ENCODE measurements at places on chromosomes 13 and 19.

GRCh38 chr13:89930861-89931260 is 1416.6 kb upstream of the MIR17HG start:
- DNase-seq = no peak

DNA sequence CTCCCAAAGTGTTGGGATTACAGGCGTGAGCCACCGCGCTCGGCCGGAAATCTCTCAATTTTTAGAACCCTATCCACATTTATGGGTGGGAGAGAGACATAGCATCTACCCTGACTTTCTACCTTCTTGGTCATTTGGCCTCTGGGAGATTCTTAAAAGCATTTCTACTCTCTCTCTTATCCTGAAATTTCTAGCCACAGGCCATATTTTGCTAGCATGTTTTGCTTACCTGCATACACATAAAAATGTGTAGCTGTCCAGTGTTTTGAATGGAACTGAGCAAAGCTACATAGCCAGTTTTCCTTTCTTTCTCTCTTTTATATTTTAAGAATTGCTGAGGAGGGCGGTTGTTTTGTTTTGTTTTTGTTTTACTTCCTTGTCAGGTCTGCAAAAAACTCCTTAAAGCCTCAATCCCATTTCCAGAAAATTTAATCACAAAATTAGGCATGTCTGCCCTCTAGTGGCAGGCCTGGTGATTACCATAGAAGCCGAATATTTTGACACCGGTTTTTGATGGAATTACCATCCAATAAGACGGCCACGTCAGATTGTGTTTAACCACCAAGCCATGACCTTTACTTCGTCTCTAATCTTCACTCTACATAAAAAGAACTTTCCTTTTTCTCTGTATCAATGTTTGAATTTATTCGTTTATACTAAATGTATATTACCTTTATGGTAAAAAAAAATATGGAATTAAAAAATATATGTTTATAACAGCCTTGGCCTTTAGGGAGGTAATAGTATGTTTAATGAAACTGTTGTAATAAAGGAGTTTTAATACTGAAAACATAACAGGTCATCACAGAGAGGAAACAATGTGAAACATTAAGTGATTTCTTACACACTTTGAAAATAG is 34.4 kb upstream of the OXGR1 start:
- DNase-seq = peak; percentile 50

DNA sequence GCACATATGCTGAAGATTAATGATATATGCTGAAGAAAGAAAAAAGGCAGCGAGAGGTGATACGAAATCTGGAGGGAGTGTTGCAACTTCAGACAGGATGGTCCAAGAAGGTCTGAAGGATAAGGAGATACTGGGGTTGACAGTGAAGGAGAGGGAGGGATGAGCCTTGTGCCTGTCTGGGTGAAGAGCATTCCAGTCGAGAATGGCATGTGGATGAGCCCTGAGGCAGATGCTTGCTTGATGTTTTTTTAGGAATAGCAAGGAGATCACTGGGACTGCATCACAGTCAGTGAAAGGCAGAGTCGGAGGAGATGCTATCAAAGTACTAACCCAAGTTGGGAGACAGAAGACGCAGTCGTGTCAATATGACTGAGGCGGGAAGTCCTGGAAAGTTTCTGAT is 13.3 kb upstream of the LAIR2 start:
- DNase-seq = no peak

GRCh38 chr13:52925251-52925650 is 76.8 kb upstream of the PCDH8 start:
- no peak for DNase-seq

DNA sequence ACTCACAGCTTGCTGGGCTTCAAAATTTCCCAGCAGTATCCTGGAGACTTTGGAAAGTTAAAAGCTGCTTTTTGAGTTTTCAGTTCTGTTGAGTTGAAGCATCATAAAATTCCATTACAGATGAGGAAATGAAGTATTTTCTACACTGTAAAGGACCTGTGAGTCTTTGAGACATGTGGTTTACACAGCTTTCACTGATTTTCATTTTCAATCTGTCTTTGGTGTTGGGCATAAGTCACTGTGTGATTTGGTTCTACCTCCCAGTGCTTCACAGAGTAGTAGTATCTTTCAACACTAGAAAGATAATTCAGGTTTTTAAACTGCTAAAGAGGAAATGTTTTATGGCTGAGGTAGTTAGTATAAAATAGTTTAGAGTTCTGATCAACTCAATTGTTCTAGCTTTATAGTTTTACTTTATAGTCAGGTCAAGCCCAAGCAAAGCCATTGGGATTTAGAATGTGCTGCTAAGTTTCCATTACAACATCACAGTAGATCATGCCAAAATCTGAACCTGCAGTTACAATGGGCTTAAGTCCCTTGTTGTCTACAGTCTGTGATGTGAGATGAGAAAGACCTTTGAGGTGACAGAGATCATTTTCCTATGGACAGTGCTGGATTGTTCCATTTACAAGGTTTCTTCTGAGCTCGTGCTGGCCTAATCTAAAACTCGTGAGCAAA is 161.6 kb downstream of the FLT1 start:
- no peak for DNase-seq

GRCh38 chr19:5000120-5000611 is 31.3 kb downstream of the KDM4B start:
- DNase-seq = no peak

- DNase-seq = no peak
Measured at GRCh38 chr13:44971656-44972595, 17.3 kb downstream of the NUFIP1 start.

DNA sequence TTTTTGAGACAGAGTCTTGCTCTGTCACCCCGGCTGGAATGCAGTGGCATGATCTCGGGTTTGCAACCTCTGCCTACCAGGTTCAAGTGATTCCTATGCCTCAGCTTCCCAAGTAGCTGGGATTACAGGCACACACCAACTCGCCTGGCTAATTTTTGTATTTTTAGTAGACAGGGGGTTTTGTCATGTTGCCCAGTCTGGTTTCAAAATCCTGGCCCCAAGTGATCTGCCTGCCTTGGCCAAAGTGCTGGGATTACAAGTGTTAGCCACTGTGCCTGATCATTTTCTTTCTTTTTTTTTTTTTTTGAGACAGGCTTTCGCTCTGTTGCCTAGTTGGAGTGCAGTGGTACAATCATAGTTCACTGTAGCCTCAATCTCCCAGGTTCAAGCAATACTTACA is 28.7 kb downstream of the ZMYM5 start:
- no peak for DNase-seq

- DNase-seq = peak; percentile 84
Measured at GRCh38 chr13:25738342-25739196, 313.2 kb downstream of the SHISA2 start.

GRCh38 chr13:112715210-112715609 is 25.4 kb downstream of the ATP11A start:
- DNase-seq = no peak

- DNase-seq = no peak
Measured at GRCh38 chr19:54173359-54173699, 369 bp upstream of the TMC4 start.

- peak; percentile 13 for DNase-seq
Measured at GRCh38 chr19:35048911-35049411, 7.4 kb downstream of the HPN start.

- peak; percentile 63 for DNase-seq
Measured at GRCh38 chr13:19959141-19959830, 759 bp downstream of the ZMYM2 start.

DNA sequence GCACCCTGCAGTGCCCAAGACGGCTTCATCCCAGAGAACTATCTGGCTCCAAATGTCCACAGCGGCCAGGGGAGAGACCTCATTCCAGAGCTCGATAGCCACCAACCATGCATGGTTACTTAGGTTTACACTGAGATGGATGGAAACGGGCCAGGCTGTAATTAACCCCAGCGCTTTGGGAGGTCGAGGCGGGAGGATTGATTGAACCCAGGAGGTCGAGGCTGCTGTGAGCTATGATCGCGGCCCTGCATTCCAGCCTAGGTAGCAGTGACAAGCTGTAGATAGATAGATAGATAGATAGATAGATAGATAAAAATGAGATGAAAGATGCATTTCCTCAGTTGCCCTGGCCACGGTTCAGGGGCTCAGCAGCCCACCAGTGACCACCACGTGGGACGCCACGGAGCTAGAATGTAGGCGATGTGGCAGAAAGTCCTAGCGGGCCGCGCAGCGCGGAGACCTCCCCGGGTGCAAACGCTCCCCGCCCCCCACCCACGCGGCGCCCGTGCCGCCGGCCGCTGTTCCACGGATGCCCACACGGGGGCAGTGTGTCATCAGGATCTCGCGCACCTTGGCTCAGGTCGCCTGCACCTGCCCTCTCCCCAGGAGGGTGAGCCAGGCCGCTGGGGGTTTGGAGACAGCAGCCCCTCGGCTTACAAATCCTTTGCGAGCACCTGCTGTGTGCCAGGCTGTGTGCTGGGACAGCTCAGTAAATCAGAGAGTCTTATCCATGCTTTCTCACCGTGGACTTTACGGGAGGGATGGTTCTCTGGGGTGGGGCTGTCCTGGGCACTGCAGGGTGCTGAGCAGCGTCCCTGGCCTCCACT is 13.5 kb upstream of the TLE5 start:
- peak; percentile 59 for DNase-seq

- DNase-seq = peak; percentile 34
Measured at GRCh38 chr19:29942404-29943261, 594 bp downstream of the URI1 start.

DNA sequence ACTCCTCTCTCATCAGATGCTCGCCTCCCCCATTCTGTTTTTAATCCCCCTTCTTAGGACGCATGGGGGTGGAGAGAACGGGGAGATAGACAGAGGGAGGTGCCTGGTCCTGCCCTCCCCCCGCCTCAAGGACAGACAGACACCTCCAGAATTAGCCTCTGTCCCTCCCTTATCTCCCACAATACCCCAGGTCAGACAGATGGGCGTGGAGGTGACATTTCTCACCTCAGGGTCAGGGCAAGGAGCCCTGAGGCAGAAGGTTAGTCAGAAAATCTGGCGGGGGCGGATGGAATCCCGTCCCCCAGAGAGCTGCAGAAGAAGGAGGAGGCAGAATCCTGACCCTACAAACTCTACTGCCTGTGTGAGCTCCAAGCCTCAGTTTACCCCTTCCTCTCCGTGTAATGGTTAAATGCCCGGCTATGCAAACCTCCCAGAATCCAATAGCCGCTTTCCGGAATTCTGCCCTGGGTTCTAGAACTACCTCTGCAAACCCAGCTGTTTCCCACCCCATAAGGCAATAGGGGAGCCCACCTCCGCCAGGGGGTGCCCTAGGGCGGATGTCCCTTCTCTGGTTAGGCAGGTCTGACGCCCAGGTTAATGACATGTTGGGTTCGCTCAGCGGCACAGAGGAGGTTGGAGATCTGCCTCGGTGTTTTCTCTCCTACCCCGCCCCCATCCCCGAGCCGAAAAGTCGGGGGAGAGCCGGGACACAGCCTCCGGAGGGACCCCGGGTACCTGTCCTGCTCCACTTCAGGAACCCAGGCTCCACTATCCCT is 900 bp downstream of the PPP1R13L start:
- no peak for DNase-seq

DNA sequence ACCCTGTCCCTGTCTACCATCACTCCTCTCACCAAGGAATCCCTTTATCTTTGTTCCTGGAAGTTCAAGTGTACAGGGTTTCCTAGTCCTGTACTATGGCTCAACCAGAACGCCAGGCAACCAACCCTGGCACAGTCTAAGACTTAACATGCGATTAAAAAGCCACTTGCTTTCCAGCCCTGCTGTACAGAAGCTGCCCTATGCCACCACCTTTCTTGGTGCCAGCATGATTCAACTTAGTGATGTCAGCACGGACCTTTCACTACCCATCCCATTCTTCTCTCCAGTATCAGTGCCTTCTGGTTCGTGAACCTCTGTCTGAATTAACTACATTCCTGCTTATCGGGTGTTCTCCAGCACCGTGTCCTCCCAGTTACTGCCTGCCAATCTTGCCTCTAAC is 151.1 kb downstream of the KLF12 start:
- no peak for DNase-seq

GRCh38 chr13:30584051-30584731 is 33.5 kb upstream of the USPL1 start:
- DNase-seq = no peak

DNA sequence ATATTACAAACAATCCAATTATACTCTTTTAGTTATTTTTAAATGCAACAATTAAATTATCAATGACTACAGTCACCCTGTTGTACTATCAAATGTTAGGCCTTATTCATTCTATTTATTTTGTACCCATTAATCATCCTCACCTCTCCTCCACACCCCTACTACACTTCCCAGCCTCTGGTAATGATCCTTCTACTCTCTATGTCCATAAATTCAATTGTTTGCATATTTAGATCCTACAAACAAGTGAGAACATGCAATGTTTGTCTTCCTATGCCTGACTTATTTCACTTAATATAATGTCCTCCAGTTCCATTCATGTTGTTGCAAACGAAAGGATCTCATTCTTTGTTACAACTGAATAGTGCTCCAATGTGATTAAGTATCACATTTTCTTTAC is 1414.6 kb downstream of the SLITRK1 start:
- no peak for DNase-seq

DNA sequence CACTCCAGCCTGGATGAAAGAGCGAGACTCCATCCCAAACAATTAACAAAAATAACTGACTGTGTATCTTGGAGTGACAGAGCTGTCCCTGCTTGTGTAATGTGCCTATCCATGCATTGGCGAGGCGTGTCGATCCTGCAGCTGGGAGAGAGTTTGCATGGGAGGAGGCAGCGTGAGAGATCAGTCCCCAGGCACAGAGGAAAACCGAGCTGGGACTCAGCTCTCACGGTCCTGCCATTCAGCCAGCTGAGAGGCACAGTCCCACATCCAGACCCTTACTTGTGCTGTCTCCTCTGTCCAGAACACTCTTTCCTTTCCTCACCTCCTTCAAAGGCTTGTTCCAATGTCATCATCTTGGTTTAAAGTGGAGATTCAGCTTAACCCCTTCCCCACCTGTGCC is 11.9 kb upstream of the SULT2B1 start:
- peak; percentile 60 for DNase-seq

GRCh38 chr19:42555801-42556200 is 27.5 kb upstream of the CEACAM1 start:
- DNase-seq = no peak

Data from NCI-H1092 treated with DMSO at 0.1 percent for 48 hours (cell line).